CD14-positive monocyte (primary cell): ENCODE measurements at places on chromosomes 6 and 20. TPM values are rescaled to one million over a fixed set of nuclear protein-coding genes. Genes with fewer than 3 reads are reported as not detected.
A peak's percentile ranks its signal among the peaks of the same experiment; 100 is the strongest.

Gene SAPCD1
- polyA plus RNA-seq = 6.7 and 10.4 TPM in 2 replicates

DNA sequence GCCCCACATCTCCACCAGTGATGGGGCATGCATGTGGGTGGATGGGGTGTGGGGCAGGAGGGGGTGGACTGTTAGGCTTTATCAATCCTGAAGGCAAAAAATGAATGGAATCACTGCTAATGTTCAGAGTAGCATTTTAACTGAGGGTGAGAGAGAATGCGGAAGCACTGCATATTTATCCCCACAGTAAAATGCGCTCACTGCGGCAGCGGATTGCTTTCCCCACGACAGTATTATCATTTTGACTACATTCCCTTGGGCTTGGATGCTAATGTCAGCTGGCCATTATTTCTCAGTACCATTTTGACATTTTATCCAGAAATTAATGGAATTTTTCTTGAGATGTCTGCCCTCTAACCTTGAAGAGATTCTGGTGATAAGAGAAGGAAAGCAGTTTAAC, 13.4 kb downstream of the ALDH8A1 start:
- DNase-seq = no peak

DNA sequence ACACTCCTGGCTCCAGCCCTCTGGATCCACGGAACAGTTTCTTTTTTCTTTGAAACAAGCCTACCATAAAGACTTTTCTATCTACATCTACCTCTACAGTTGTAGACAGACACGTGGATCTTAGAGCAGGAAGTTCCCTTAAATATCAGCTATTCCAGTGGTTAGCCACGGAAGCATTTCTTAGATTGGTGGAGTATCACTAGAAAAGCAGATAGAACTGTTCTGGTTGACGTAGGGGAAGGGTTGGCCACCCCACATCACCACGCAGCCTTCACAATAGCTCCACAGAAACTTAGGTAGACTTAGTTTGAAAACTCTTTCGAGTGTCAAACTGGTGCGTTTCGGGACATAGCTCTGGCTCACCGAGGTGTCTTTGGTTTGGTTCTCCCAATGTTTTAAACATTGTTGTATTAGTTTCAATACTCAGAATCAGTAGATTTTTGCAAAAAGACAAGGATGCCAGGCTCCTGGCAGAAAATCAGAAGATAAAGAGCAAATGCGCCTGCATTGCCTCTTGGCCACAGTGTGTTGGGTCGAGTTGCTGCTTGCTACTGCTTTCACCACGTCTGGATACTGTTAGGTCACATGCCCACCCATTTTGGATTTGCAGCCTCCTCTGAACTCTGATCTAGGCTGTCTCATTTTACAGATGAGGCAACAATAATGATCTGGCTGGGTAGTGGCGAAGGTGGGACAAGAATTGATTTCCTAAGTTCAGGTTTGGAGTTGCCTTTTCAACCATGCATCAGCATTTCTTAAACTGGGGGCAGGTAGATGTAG, 71.5 kb upstream of the DTNBP1 start:
- no peak for DNase-seq

- DNase-seq = no peak
Measured at GRCh38 chr6:90021711-90022110, 127.4 kb downstream of the GJA10 start.

DNA sequence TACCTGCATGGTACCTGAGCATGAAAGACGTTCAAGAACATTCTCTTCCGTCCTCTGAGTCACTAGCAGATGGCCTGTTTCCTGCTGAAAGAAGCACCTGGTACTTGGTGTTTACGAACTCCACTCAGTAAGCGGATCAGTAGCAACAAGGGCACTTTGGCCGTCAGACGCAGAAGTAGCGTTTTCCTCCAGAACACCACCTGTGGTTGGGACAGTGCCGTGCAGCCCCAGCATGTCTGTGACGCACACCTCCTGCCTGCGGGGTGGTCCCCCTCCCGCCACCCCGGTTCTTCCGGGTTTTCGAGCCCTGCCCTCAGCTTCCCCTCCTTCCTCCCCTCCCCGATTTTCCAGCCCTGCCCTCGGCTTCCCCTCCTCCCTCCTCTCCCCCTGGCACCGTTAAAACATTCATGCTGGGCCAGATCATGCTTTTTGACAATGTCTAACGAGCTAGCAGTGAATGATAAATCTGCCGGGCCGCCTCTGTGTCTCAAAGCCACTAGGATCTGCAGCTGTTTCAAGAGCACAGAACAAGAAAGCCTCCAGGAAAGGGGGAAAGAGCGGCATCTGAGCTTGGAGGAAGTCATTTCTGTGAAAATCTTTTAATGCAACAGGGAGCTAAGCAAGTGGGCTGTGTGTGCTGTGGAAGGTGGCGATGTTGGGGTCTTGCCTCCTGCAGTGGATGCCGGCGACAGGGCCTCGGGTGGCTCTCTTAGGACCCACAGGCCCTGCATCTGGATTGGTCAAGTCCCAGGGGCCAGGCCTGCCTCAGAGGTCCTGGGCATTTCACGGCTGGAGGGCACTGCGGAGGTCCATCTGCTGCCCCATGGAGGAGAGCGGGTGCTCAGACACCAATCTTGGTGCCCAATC, 207.9 kb downstream of the ERMARD start:
- DNase-seq = peak; percentile 51

Gene HTR1B
- polyA plus RNA-seq = not detected

DNA sequence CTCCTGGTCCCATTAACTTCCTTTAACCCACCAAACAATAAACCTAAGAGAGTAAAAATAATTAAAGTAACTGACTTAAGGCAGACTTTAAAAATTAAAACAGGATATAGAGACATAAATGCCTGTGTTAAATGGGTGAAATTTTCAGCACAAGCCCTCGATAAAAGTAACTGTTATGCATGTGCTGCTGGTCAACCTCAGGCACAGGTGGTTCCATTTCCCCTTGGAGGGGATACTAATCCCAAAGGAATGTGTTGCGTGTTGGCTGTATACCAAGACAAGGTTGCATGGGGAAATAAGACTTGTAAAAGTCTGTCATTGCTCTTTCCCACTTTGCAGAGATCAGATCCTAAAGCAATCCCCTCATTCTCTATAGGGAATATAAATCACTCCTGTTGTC, 25.8 kb downstream of the HLA-A start:
- DNase-seq = no peak

- DNase-seq = no peak
Measured at GRCh38 chr6:99080191-99080590, 132.4 kb upstream of the FBXL4 start.

DNA sequence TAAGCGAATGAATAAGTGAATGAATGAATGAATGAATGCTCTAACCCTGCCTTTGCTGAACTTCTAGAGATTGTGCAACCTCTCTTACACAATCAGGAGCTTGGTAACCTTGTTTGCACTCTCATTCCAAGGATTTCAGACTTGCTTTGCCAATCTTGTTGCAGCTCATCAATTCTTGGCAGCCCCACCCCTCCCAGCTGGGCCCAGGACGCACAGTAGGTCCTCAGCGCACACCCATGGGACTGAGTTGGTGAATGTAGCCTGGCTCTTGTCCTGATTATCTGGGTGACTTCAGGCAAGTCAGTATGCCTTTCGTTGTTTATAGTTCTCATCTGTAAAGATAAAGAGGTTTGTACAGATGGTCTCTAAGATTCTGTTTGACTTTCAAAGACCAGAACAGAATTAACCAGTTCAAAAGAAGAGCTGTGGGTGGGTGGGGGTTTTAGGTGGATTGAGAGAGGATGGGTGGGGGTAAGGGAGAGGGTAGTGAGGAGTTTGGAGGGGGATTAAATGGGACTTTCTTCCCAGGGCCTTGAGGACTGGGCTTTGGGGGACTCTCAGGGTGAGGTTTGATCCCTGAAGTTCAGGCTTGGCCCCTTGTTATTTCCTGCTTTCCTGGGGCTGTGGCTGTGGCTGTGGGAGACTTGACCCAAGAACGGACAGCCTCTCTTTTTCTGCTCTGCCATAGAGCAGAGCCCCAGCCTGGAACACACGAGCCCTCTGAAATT, 33.2 kb downstream of the VEGFA start:
- peak; percentile 78 for DNase-seq

DNA sequence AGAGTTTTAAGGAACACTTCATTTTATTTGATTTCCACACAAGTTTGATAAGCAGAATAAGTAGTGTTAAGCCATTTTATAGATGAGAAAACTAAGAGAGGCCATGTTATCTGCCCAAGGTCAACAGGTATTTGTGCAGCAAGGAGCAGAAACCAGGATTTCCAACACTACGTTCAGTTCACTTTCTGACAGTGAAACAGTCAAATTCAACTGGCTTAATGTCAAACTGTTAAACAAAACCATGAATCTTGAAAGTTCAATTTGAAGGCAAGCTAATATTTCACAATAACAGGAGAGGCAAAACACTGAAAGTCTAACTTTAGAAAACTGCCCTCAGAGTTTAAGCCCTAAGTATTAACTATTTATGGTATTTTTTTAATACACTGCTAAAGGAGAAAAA, 32.6 kb downstream of the DTNBP1 start:
- DNase-seq = no peak

DNA sequence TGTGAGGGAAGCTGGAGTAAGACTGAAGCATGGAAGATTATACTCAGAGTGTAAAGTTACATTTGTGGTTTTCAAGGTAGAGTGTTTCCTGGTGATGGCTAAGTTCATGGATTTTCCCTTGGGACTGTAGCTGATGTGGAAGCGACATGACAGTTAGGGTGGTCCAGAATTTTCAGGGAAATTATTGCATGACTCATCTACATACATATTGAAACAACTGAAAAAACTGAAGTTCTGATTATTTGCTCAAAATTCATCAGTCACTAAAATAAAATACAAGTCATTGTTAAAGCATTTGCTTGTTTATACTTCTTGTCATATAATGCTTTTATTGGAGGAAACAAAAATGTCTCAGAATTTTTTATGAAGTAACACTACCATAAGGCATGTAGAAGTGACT, 700.0 kb downstream of the RFPL4B start:
- DNase-seq = no peak

GRCh38 chr20:51687108-51687507, 81.1 kb downstream of the ATP9A start:
- DNase-seq = peak; percentile 16

- peak; percentile 75 for DNase-seq
Measured at GRCh38 chr6:125918681-125919566, 37.6 kb upstream of the HINT3 start.

Gene NKX2-2
- polyA plus RNA-seq = not detected

Gene TOX2
- 0.47 TPM for polyA plus RNA-seq

DNA sequence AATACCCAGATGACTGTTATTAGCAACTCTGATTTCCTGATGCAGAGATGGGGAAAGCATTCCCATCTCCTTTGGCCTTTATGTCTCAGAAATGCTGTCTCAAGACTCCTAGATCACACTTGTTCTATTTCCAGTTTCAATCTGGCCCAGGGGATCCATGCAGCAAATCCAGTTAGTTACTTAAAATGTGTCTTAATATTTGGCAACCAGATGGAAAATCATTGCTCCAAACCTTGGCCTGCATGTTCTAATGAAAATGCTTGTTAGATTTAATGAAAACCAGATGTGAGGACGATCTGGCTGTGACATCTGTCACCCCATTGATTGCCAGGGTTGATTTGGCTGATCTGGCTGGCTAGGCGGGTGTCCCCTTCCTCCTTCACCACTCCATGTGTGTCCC, 125.2 kb downstream of the TSHZ2 start:
- DNase-seq = no peak

DNA sequence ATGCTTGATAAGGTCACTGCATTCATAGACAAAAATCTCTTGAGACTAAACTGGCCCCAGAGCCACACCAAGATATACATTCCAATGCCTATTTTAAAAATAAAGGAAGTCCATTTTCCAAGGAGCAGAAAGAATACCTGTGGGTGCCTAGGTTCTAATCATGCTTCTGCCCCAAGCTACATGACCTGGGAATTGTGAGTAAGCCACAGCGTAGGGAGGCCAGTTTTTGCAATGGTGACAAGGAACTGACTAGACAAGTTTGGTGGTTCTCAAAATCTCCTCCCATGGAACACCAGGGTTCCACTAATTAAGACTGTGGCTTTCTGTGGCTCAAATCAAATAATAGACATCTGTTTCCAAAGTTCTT, 83.3 kb downstream of the GMDS start:
- no peak for DNase-seq

Gene NELFE
- 61.4 TPM for polyA plus RNA-seq

Gene NR2E1
- not detected in 2 replicates for polyA plus RNA-seq

Gene PSMF1
- 138 TPM for polyA plus RNA-seq

Gene PACSIN1
- polyA plus RNA-seq = not detected

Gene HLA-DMB
- polyA plus RNA-seq = 726 TPM

DNA sequence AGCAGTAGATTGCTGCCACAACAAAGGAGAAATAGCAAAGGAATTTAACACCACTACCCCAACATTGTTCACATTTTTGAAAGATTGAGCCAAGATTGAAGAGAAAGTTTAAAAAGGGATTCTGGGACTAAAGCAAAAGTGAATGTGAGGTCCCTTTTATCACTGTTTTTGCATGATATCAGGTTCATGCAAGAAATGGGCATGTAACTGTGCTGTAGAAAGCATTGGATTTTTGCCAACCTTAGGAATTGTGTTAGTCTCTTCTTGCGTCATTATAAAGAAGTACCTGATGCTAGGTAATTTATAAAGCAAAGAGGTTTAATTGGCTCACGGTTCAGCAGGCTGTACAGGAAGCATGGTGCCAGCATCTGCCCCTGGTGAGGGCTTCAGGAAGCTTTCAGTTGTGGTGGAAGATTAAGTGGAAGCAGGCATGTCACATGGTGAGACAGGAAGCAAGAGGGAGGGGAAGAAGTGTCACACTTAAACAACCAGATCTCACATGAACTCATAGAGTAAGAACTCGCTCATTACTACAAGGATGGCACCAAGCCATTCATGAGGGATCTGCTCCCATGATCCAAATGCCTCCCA, 4.6 kb upstream of the GJB7 start:
- DNase-seq = no peak

GRCh38 chr6:48835421-48835958, 627.6 kb downstream of the MMUT start:
- DNase-seq = no peak

Gene CENPQ
- polyA plus RNA-seq = 0.27 and 0.87 TPM in 2 replicates

DNA sequence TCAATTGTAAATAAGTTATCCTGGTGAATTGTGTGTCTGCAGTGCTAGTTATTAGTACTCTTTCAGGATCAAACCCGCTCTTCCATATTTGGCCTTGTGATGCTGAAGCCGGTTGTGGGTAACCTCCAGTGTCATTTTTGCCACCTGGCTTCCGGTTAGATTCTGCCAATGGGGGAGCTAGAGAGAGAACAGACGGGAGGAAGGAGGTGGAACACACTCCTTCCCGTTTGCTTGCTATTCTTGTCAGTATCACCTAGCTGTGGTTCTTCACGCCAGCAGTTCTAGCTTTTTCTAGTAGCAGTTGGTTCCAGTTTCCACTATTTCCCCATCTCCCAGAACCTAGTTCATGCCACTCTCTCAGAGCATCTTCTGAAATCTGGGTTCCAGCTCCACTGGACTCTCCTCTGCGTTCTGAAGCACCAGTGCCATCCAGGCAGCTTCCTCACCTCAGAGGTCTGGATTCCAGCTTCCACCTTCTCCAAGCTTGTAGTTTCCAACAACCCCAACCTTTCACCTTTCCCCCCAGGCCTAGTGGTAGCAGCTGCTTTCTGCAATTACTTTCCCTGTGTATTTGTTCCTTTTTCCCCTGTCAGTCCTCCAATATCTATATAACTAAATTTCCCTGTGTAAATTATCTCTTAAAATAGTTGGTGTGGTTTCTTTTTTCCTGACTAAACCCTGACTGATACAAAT, 46.9 kb upstream of the LOC128125822 start:
- DNase-seq = no peak

Gene NOX3
- polyA plus RNA-seq = not detected

Gene HLA-DQB2
- polyA plus RNA-seq = not detected

Gene SLC17A2
- not detected for polyA plus RNA-seq
